Activated naive CD4-positive, alpha-beta T cell treated with Interleukin-2 at 50 U/mL for 16 hours (primary cell): ENCODE measurements at places on chromosomes 4 and X.

DNA sequence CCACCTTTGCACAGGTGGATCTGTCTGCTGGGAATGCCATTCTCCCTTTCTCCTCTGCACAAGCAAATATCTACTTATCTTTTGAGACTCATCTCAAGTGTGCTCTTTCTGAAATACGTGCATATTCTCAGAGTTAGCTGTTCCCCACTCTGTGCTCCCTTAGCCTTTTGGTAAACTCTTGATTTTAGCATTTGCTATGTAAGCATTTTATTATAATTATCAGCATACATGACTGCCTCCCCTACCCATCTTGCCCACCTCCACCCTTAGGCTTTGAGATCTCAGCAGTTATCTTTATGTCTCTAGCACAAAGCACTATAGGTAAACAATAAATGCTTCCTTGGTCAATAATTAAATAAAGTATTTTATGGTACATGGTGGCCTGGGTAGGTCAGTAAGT lies 11.5 kb downstream of the DRP2 start:
- no peak for DNase-seq

GRCh38 chrX:6734844-6735634 lies 200.1 kb upstream of the VCX3A start:
- no peak for DNase-seq

DNA sequence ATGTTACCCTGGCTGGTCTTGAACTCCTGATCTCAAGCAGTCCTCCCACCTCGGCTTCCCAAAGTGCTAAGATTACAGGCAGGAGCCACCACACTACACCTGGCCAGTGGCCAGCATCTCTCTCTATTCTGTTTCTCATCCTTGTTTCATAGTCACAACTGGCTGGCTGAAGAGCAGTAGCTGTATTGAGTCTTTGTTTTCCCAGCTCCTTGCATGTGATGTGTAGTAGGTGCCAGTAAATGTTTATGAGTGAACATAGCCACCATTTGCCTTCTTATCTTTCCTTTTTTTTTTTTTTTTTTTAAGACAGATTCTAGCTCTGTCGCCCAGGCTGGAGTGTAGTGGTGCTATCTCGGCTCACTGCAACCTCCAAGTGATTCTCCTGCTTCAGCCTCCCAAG lies 23.6 kb downstream of the NUDT9 start:
- no peak for DNase-seq

DNA sequence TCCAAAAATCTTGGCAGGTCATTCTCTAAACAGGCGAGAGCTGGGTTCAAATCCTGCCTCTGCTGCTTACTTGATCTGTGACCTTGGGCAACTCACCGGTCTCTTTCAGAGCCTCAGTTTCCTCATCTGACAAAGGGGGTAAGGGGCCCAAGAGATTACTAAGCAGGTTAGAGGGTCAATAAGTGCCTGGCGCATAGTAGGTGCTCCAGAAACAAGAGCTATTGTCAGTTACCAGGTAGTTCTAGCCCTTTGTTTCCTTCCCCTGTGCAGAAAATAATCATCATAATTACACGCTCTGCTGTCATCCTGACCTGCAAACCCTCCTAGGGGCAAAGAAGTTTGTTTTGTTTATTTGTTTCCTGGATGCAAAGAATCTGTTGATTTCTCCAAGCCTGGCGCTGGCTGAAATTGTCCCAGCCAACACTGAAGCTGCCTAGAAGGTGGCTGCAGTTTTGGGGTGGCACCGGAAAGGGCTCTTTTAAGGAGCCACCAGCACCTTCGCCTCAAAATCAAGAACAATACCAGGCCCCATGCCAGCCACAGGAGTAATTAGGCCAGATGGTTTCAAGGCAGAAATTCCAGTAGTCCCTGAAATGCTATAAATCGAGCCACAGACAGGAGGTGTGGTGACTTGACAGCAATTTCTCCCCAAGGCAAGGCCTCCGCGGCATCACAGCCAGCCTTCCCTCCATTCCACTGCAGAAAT lies 10.2 kb upstream of the KIAA0232 start:
- DNase-seq, result no peak

DNA sequence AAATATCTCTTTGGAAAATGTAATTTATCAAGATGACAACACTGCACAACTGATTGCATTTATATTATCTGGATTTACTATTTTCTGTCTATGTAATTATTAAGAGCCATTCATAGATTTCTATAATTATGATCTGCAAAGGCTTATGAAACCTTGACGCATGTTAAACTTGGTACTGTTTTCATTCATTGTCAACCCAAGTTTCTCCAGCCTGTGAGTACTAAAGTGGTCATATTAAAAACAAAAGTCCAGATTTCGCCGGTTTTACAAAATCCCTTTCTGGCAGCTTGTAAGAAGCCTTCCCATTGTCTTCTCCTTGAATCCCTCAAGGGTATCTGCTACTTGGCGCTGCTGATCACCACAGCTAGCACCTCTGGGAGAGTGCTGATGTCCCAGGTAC lies 19.7 kb upstream of the GRPR start:
- no peak for DNase-seq

DNA sequence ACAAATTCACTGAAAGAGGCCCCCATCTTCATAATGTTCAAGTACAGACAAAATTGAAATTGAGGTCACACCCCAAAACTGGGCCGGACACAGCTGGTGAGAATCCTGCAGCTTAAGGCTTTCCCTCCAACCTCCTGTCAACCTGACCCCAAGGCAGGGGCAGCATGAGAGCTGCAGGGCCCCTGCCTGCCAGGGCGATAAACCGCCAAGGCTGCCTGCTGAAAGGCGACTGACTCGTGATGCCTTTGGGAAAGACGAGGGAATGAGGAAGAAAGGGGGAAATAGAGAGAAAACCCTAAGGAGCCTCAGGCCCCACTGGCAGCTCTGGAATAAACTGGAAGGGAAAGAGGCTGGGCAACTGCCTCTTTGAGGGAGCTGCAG lies 7.3 kb upstream of the IRAK1 start:
- DNase-seq, result no peak

DNA sequence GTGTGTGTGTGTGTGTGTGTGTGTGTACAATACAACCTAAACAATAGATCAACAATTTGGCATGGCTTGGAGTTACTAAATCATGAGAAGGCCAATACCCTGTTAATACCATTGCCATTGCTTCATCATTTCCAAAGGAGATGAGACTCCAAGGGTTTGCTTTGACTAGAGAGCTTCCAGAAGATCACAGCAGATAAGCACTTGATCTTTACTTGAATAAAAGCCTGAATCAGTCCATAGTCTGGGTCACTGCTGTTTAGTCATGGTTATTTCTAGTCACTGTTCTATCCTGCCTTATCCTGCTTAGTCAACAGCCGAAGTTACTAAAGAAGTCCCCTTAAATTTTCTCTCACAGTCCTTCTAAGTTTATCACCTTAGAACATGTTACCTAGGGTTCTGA lies 58.2 kb downstream of the RAB40AL start:
- DNase-seq, result no peak

GRCh38 chr4:120491481-120491880 lies 424.8 kb upstream of the MAD2L1 start:
- DNase-seq, result no peak

DNA sequence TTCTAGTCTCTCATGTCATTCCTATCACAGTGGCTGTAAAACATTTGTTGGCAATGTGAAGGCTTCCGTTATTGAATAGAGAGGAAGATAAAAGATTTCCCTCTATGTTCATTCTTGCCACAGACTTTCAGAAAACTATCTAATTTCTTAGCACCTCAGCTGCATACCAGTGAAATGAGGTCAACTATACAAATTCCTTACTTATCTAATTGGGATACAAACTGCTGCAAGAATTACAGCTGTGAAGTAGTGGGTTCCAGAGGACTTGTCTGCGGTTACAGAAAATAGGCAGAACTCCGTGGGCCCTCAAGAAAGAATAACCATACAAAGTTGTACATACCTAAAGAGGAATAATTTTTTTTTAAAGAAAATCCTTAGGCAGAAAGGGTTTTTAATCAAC lies 175.8 kb downstream of the PPP1R2C start:
- no peak for DNase-seq
